ENCODE measurements at places on chromosomes 2 and 18. TPM values are rescaled to one million over a fixed set of nuclear protein-coding genes. Genes with fewer than 3 reads are reported as not detected.

GKN2 gene
- not detected for total RNA-seq

MALL gene
- 0.27 TPM for total RNA-seq

SLC9A4 gene
- total RNA-seq = not detected

CCDC85A gene
- total RNA-seq = not detected

POMC gene
- 3.8 TPM for total RNA-seq

All from CD4-positive, CD25-positive, alpha-beta regulatory T cell (primary cell).